ENCODE measurements at places on chromosomes 2 and 18.

DNA sequence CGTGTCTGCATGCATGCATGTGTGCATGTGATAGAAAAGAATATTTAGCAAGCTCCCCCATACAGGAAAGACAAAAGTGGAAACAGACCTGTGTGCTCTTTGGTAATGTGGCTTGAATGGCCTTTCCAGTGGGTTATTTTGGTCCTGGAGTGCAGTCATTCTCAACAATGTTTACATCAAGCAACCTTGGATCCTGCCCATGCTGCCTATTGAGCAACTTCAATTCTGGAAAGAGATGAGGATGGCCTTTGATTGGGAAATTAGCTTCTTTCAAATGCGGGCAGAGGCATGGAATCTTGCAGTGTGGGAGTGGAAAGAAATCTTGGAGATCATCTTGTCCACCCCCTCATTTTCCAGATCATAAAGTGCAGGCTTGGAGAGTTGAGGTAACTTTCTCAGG is 87.2 kb upstream of the SMAD2 start:
- no peak for DNase-seq

DNA sequence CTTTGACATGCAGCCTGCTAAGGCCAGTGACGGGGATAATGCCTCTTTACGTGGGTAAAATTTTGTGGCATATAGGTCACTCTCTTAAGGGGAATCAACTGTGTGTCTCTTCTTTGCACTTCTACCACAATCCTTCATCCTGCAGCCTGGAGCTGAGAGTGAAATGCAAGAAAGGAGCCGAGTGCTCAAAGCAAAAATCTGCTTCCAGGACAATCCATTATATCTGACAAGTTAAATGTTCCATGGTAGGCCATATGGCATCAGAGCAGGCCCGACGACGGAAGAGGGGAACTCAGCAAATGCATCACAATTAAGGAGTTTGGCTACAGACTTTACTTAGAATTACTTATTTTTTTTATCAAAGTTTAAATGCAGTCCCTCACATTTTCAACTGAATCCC is 171.2 kb downstream of the TCF4 start:
- no peak for DNase-seq

GRCh38 chr2:204255071-204255470 is 290.2 kb upstream of the PARD3B start:
- DNase-seq = no peak

DNA sequence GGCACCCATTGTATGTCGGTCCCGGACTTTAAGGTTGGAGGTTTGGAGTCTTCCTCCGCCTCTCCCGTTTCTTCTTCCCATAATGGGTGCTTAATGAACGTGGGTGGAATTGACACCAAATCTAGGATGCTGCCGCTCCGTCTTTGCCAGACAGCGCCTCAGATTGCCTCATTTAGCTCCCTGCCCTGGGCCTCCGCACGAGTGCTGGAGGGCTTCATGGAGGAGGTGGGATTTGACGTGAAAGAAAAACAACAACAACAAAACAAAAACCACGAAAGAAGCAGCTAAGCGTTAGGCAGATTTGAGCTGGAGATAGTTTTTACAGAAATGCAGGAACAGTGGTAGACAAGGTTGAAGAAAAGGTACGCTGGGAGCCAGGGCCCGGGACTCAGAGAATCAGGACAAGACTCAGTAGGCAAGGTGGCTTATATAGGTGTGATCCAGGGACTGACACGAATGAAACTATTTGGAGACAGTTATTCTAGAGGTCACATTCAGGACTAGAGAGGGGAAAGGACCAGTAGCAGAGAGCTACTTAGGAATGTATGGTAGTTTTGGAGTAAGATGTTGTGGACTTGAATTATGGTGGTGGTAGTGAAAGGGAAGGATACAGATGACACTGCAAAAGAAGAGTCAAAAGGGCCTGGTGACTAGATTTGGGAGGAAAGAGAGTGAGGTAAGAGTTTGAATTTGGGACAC is 605 bp downstream of the ZNF2 start:
- DNase-seq = no peak

DNA sequence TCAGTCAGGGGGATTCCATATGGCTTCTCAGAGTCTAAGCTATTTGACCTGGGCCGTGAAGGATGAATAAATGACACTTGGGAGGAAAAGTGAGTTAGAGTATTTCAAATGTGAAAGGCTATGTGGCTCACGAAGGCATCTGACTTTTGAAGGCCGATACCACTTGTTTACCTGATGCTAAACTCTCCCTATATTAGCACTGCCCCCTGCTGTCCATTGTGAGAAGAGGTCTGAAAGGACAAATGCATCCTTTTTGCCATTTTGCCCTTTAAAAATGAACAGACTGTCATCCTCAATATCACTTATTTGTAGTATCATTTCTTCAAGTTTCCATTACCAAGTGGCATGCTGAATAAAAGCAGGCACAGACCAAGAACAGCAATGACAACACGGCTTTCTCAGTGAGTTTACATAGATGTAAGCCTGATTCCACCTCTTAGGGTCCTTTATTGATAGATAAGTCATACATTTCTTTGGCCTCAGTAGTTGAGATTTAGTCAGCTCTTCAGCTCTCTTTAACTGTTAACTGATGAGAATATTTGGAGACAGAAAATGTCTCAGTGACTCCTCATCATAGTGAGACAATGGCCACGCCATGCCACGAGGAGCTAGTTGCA is 40.1 kb downstream of the DOCK10 start:
- DNase-seq = peak; percentile 82
